MM.1S (cell line): ENCODE measurements at places on chromosomes 6 and 20.

DNA sequence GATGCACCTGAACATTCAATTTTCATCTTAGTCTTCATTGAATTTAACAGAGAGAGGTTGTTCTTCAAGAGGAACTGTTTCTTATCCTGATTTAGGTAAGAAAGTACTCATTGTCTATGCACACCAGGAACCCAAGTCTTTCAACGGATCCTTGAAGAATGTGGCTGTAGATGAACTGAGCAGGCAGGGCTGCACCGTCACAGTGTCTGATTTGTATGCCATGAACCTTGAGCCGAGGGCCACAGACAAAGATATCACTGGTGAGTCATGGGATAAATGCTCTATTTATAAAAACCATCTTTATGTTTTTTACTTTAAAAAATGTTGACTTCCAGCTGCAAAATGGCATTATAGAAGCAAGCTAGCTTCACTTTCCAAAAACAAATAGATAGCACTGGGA lies 10.2 kb downstream of the NQO2 start:
- DNase-seq: no peak

GRCh38 chr6:142827369-142827768 lies 117.6 kb downstream of the HIVEP2 start:
- no peak for DNase-seq

- DNase-seq: peak; percentile 91
These were observed 31.1 kb downstream of the SERPINB6 start for GRCh38 chr6:2940010-2940850.

- no peak for DNase-seq
These were observed 88.8 kb upstream of the NFATC2 start for GRCh38 chr20:51631011-51631950.

- no peak for DNase-seq
These were observed 12.4 kb upstream of the CCN6 start for GRCh38 chr6:112041535-112041934.

GRCh38 chr6:24323632-24324337 lies 34.1 kb downstream of the DCDC2 start:
- DNase-seq: no peak

GRCh38 chr6:155495011-155495768 lies 39.6 kb upstream of the NOX3 start:
- DNase-seq: no peak

DNA sequence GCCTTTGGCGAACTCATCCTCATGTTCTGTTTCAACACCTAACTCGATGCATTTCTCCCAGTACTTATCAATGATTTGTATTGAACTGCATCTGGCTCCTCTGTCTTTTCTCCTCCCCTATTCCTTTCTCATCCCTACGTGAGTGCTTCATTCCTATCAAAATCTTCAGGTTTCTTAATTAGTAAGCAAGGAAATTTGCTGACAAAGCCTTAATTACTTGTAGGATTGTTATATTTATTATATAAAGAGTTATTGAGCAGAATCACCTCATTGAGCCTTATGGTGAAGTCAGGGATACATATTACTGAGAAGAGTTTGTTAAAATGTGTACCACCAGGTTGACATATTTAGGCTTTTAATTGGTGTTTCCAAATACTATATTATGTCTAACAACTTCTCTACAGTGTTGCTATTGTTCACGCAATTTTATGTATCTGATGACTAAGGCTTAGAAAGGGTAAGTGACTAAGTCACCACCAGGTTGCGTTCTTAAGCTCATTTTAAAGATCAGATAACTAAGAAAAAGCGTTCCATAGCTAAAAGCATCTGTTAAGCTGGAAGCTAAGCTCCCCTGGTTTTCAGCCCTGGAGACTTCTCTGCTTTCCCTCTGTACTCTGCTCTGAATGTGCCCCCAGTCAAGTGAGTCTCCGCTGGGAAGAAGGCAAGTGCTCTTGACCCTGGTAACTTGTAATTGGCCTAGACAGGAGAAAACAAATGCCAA lies 18.9 kb downstream of the SCGN start:
- DNase-seq: no peak

GRCh38 chr6:161107779-161108730 lies 116.5 kb downstream of the MAP3K4 start:
- no peak for DNase-seq

GRCh38 chr6:139547122-139547776 lies 172.8 kb upstream of the CITED2 start:
- no peak for DNase-seq

DNA sequence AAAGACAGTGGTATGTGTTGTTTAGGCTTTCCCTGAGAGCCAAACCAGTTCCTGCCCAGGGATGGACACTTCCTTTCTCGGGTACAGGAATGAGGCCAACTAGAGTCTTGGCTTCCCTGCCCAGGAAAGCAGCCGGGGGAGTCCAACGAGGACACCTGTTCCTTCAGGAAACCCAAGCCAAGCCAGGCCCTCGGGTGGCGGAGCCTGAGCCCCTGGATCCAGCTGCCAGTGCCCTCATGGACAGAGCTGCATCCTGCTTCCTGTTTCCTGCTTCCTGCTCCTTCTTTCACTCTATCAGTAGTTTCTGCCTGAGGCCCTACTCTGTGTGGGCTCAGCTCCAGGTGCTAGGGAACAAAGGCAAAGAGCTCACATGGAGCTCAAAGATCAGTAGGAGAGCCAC lies 7.9 kb upstream of the SIRPA start:
- no peak for DNase-seq

- no peak for DNase-seq
These were observed 4.4 kb upstream of the LMBRD1 start for GRCh38 chr6:69801225-69801624.

DNA sequence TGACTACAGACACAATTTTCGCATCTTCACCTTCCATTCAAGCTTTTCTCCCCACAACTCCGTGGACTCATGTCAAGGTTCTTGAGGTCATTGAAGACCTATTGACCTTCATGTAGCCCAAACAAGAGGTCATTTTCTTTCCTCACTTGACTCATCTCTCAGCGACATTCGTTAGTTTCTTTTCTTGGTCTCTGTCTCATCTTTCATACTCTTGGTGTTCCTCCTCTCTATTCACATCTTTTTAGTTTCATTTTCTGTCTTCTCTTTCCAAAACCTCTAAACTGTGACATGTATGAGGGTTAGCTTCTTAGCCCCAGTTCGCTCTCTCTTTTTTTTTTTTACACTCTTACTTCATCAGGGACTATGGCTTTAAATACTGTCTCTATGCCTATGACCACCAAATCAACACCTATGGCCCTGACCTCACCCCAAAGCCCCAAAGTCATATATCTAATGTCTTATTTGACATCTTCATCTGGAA lies 128.6 kb upstream of the BACH2 start:
- peak; percentile 82 for DNase-seq

GRCh38 chr6:74491844-74492374 lies 713.9 kb downstream of the COL12A1 start:
- DNase-seq: no peak

- DNase-seq: no peak
These were observed 149.7 kb downstream of the MTHFD1L start for GRCh38 chr6:151015101-151015700.

GRCh38 chr6:31467151-31467550 lies 30.8 kb upstream of the MICB start:
- DNase-seq: no peak

DNA sequence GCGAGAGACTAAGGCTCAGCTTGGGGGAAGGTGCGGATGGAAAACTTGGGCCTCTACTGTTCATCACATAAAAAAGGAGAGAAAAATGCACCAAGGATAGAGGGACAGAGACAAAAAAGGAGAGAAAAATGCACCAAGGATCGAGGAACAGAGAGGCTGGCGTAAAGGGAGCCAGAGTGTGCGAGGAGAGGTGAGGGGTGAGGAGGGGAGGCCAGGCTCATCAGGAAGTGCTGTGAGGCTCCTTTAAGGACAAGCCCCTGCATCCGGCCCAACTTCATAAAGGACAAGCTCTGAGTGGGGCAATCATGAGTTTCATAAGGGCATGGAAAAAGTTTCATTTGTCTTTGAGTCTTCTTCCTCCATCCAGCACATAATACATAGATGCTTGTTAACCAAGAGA lies 117.2 kb upstream of the NXT1 start:
- no peak for DNase-seq

DNA sequence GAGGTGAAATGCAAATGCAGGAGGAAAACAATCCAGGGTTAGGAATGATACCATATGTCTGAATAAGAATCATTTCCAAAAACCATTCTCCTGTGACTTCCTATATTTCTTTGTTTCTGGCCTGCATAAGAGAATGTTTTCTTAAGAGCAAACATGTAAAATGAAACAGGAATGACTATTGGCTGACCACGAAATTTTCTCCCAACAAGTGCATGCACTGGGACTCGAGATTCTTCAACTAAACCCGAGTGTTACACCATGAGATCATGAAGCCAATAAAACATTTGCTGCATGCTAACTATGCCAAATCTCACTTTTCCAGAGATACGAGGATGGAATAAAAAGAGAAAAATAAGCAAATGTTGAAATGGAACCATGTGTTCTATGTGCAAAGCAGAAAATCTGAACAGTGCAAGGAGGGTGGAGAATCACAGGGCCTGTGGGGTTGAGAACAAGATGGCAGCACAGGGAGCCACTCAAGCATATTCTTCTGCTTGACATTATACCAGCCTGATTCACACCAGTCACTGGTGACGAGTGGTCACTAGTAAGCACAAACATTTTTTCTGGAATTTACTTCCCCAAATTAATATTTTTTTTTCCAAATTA lies 212.2 kb upstream of the FOXA2 start:
- DNase-seq: no peak

DNA sequence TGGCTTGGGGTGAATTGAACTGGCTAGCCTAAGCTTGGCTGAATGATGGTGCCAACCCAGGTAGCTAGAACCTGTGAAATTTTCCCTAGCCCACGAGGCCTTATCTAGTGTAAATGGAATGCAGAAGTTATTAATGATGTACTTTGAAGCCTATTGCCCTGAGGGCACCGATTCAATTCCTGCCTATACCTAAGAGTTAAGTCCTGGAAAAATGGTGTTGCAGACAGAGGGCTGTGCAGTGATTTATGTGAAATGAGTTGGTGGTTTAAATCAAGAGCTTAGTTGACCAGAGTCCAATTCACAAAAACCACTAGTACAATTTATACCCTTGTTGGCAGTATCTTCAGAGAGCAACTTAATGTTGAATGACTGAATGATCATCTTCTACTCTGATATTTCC lies 373.8 kb upstream of the JAG1 start:
- no peak for DNase-seq

DNA sequence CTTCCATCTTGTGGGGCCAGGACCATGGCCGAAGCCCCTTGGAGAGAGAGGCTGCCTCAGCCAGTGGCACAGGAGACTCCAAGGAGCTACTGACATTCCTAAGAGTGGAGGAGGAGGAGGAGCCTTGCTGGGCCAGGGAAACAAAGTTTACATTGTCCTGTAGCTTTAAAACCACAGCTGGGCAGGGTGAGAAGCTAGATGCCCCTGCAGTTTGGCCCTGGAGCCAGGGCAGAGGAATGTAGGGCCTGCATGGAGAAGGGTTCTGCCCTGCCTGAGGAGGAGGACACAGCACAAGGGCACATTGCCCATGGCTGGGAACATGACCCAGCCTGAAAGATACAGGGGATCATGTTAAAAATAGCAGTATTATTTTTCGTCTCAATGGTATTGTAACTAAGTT lies 37.4 kb downstream of the PLCG1 start:
- DNase-seq: no peak

GRCh38 chr6:129903082-129903481 lies 42.0 kb upstream of the TMEM244 start:
- DNase-seq: no peak

- no peak for DNase-seq
These were observed 46.9 kb upstream of the POU3F2 start for GRCh38 chr6:98787435-98787834.

DNA sequence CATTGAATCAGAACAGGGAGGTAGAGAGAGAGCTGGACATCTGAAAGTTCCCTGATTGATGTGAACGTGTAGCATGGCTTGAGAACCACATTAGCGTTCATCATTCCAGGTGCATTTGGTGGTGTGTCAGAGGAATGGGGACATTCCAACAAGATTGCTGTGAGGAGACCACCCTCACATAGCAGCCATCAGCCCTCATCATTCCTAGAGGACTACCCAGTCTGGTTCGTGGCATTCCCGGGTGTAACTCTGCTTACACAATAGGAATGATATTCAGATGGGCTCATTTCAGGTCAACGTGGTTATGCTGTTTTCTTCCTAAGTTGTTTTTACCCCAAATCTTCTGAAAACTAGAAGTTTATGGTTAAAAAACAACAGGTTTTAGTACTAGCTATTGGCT lies 62.2 kb upstream of the KLHL31 start:
- DNase-seq: no peak

GRCh38 chr6:15389084-15389764 lies 143.4 kb downstream of the JARID2 start:
- no peak for DNase-seq

- no peak for DNase-seq
These were observed 89.0 kb downstream of the PSMB1 start for GRCh38 chr6:170464080-170464479.

- no peak for DNase-seq
These were observed 29.0 kb downstream of the CD83 start for GRCh38 chr6:14146506-14147096.

- DNase-seq: no peak
These were observed 2.4 kb downstream of the LTB start for GRCh38 chr6:31579546-31580437.

- DNase-seq: no peak
These were observed 18.4 kb upstream of the FAM209A start for GRCh38 chr20:56506103-56506502.

DNA sequence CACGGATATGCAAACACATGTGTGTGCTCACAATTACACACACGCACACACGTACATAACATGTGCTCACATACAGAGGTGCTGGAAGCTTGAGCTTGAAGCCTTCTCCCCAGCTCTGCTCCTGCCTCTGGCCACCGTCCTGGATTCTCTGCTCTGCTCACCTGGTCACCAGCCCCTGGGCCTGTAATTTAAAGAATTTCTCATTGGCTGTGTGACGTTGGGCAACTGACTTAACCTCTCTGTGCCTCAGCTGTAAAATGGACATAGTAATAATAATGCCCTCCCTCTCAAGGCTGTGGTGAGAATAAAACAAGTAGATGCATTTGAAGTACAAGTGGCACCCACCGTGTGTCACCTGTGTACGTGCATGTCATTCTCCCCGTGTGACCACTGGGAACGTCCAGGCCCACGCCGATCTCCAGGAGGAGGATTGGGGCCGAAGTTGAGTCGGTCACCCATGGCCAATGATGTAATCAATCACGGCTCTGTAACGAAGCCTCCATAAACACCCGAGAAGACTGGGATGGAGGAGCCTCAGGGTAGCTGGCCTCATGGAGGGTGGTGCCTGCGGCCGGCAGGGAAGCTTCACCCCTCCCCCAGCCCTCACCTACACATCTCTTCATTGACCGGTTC lies 160.9 kb upstream of the AFDN start:
- no peak for DNase-seq

GRCh38 chr6:6452002-6452401 lies 131.5 kb upstream of the F13A1 start:
- DNase-seq: no peak

DNA sequence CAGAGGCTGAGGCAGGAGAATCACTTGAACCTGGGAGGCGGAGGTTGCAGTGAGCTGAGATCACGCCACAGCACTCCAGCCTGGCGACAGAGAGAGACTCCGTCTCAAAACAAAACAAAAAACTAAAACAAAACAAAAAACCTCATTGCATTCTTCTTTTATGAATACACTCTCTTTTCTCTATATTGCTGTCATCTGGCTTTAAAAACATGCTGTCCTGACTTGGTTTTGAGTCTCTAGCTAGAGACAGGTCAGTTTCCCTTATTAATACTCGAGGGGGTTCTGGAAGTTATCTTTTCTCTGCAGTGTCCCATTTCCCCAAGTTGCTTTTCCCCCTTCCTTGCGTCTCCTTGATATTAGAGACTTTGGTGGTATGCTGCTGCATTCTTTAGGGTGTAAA lies 50.9 kb downstream of the RIOK1 start:
- no peak for DNase-seq

GRCh38 chr6:141610741-141611140 lies 522.0 kb upstream of the GJE1 start:
- no peak for DNase-seq
